Activated CD4-positive, alpha-beta T cell treated with anti-CD3 and anti-CD28 coated beads, Interleukin-2, amount 50 U/mL, for 4 hours (primary cell): ENCODE measurements at places on chromosomes 7 and 10.

- DNase-seq: no peak
Observed at GRCh38 chr7:107580716-107581383, 804 bp downstream of the BCAP29 start.

- DNase-seq: no peak
Observed at GRCh38 chr7:104267701-104268368, 60.0 kb upstream of the ORC5 start.

GRCh38 chr7:134351424-134351823, 34.7 kb upstream of the SLC35B4 start:
- DNase-seq: no peak

DNA sequence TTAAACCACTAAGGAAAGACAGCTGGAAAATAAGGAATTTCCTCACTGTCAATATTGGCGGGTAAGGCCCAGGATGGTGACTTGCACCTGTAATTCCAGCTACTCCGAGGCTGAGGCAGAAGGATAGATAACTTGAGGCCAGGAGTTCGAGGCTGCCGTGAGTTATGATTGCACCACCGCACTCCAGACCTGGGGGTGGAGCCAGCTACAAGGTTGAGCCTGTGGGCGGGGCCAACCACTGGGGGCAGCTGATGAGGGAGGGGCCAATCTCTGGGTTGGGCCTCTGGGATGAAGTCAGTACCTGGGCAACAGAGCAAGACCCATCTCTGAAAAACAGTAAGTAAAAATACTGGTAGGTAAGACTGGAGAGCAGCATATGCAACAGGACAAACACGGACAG, 80.1 kb upstream of the ADO start:
- no peak for DNase-seq

- DNase-seq: no peak
Observed at GRCh38 chr7:30910411-30911073, 1.1 kb upstream of the AQP1 start.

DNA sequence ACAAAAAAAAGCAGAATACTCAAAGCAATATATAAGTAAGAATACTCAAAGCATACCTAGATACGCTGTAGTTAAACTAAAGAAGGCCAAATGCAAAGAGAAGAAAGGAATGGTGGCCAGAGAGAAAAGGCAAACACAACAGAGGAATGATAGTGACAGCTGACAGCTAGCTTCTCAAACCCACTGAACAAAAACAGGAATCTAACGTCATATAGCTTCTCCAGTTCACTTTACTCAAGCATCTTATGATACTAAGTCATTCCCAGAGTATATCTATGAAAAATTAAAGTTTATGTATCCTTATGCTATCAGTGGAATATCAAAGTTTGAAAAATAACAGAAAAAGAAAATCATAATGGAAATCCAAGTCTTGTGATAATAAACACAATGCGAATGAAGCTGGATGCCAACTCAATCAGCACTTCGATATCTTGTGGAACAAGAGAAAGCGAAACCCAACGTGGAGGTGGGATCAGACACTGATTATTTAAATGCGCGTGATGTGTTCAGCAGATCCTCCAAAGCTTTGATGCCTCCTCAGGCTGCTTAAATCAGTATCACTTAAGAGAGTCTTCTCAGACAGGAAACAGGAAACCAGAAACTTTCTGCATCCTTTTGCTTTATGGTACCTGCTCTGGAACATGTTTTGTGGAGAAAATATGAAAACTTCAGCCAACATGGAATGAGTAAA, 102.8 kb downstream of the PIP4K2A start:
- DNase-seq: peak; percentile 62

- DNase-seq: no peak
Observed at GRCh38 chr7:6393667-6394056, 54.1 kb downstream of the DAGLB start.

DNA sequence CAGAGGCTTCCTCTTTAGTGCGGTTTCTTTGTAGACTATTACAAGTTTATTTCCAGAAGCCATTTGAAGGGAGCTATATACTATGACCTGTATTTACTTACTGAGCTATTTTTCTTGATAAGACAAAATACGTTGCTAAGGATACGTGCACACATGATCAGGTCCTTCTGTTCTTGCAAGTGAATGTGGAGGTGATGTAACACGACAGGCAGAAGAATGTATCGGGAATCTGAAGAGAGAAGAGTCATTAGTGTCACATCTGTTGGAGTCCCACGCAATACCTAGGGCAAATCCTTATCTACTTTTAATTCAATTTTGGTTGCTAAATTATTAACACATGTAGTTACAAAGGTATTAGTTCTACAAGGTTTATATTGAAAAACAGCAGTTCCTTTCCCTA, 284.6 kb upstream of the IMMP2L start:
- no peak for DNase-seq

DNA sequence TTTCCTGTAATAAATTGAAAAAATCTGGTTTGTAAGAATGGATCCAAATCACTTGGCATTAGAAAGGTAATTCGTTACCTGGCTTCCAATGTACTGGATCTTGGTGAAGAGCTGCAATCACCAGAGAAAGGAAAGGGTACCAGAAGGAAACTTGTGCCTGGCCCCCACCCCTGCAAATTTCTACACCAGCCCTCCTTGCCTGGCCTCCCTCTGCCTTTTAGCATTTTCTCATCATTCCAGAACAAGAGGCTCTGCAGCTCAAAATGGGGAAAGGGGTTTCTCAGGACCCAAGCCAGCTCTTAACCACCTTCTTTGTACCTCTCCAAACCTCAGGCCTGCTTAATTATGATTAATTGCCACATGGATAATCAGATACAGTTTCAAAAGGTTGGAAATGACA, 612.8 kb upstream of the MGMT start:
- no peak for DNase-seq

DNA sequence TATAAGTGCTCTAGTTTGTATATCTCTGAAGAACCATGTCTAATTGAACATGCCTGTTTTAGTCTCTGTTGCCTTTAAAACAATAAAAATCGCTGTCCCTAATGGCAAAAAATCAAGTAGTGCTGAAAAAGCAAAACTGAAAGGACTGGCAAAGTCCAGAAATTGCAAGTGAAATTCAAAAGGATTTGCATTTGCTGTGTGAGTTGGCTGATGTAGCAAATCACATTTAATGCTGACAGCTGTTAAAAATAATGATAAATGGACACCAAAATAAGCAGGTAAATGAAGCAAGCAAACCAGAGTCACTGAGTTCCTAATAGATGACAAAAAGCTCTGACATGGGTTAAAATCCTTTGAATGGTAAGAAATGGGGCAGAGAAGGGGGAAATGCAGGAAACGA, 874.1 kb downstream of the GRM8 start:
- DNase-seq: no peak

- no peak for DNase-seq
Observed at GRCh38 chr7:101818287-101819071, 1.1 kb downstream of the CUX1 start.

GRCh38 chr7:277228-277627, 12.7 kb upstream of the FOXL3 start:
- DNase-seq: no peak

- DNase-seq: no peak
Observed at GRCh38 chr7:26166684-26167266, 14.8 kb downstream of the NFE2L3 start.

- no peak for DNase-seq
Observed at GRCh38 chr7:151591866-151592265, 72.2 kb upstream of the RHEB start.
